Thoracic aorta (tissue), 2 donors: ENCODE measurements at places on chromosomes 1 and 21. TPM values are rescaled to one million over a fixed set of nuclear protein-coding genes. Genes with fewer than 3 reads are reported as not detected.

BCAR3 gene
- 36.3 TPM for total RNA-seq

- no peak for DNase-seq
Measured at GRCh38 chr1:86557739-86558138, 10.9 kb downstream of the CLCA4 start.

DNA sequence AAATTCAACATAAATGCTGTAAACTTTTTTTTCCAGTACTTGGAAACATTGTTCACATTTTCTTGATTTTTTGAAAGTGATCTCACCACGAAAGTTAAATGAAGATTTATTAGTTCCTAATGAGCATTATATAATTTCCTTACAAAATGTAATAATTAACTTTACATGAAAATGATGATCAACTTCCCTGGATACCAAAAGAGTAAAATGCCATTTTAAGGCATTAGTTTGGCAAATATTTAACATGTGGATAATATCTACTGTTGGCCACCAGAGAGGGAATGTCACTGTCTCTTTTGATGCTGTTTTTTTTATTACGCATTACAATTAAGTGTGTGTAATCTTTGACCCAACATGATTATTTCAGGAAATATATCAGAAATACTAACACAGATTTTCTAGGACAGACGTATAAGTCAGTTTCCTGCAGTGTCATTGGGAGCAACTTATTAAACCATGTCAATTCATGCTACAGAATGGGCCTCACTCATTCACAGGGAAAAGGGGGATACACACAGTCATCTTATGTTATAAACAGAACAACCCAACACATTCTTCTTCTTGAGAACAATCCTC is 903.9 kb upstream of the ADGRL2 start:
- no peak for DNase-seq

DNA sequence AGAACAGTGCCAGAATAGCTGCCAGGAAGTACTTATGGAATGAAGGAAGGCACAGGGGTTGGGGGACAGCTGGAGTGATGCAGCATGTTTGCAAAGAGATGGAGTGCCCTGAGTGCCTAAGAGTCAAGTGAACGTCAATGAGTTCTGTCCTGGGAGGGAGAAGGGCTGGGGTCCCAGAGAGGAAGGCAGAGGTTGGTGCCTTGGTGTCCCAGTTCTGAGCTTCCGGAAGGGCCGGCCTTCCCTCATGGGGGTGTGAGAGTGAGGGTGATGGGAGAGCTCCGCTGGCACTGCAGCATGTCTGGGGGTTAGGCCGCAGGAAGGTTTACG is 17.6 kb downstream of the NES start:
- no peak for DNase-seq

DNA sequence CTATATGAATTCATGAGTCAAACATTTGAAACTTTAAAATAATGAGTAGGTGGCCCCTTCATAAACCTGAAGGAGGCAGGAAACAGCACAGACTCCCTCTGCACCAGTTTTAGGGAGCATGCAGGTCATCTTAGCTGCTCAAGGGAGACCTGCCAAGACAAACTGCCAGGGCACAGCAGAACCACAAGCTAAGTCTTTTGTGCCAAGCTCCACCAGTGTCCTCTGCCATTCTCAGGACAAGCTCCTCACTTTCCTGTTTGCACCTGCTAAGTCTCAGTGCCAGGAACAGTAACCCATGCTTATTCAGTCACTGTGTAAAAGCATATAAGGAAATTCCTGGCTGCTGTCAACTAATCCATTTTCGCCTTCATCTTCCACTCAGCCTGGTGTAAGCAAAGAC is 368.9 kb downstream of the SEC16B start:
- DNase-seq, result no peak

DNA sequence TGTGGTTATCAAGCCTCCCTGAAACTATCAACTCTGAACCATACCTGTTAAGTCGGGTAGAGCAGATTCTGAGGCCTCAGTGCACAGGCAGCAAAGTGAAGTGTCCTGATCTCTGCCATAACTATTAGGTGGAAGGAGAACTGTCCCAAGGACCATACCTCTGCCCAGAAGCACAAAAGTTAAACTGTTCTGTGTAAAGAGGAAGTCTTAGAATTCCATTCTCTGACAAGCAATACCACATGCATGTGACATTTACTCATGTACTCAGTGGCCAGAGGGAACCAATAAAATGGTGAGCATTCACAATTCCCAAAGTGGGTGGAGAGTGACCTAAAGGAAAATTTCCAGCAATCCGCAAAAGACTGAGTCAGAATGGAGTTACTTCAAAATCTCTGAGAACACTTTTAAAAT is 61.0 kb downstream of the TOR3A start:
- DNase-seq, result no peak

DNA sequence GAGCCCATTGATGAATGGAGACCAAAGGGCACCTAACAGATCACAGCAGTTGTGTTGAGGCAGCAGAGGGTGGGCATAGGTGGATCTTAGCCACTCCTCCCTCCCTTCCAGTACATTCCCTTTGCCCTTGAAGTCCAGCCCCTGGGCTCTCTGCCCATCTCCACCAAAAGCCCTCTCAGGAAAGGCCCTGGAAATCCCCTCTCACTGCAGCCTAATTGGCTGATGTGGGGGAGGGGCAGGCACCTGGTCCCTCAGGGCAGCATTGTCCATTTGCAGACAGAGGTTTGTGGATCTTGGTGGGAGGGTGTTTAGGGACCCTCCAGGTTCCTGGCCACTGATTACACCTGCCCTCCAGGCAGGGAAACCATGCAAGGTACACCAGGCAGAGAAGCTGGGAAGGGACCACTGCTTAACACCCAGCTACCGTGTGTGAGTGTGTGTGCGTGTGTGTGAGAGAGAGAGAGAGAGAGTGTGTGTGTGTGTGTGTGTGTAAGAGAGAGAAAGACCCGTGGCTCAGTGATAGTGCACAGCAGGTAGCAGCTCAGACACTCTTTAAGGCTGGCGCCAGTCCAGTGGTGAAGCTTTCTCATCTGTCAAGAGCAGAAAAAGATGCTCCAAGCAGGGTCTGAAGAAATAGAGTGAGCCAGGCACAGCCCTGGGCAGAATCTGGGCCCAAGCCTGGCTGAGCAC is 71.1 kb downstream of the MATN1 start:
- DNase-seq, result no peak

GRCh38 chr1:30444850-30445249 is 278.5 kb downstream of the MATN1 start:
- no peak for DNase-seq

GJA5 gene
- total RNA-seq, result 51.7 TPM

GRCh38 chr1:54577612-54578011 is 29.6 kb downstream of the ACOT11 start:
- no peak for DNase-seq
